Immature natural killer cell (primary cell): ENCODE measurements at places on chromosomes 2 and 18.

DNA sequence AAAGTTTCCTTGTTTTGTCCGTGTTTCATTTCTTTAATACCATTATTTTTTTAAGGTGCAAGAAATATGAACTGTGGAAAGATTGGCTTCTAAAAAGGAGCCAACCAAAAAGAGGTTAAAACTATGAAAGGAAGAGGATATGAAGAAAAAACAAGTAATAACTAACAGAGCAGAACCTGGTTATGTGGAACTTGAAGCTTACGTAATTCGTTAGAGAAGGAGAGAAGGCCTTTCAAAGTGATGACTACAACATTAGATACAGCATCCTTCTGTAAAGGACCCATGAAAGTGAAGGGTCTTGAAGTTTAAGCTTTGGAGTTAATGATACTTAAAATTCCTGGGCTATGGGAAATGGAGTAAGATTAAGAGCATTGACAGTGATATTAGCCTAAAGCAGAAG, 84.5 kb downstream of the ANKRD12 start:
- H3K27ac ChIP-seq: no peak overlapping the region
- no peaks in the 10 kb centered on the region for H3K27me3 ChIP-seq
- H3K4me1 ChIP-seq: peaks cover 3% of the 10 kb centered on the region
- no peak for DNase-seq

GRCh38 chr2:25145803-25146202, 22.6 kb downstream of the POMC start:
- H3K36me3 ChIP-seq: no peaks in the 10 kb centered on the region
- H3K27me3 ChIP-seq: peaks cover 4% of the 10 kb centered on the region
- H3K4me3 ChIP-seq: no peak overlapping the region
- H3K4me1 ChIP-seq: peaks cover 7% of the 10 kb centered on the region

DNA sequence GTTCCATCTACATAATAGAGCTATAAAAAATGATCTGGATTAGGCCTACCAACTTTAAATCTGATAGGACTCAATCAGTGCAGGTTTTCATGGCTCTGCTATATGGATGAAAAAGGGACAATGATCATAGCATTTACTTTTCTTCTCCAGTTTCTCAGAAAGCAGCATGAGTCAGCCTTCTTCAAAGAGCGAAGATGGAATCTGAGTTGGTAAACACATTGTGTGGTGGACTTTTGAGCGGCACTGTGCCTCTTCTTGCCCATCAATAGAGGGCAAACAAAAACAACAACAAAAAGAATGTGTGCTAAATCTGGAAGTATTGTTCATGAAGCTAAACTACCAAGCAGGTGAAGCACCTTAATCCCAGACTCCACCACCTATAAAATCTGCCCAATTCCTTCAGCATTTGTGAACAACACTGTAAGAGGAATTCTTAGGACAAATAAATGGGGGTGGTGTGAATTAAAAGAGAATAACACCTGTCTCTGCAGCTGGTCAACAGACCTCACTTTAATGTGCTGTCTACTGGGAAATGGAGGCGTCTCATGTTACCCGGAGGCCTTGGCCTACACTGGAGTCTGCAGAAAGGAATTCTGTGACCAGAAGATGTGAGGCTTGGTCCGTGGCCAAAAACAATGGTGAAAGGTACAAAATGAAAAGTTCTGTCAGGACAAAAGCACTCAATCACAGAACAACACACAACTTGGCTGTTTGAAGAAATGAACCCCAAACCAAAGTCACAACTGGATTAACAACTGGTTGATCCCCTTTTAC, 609.0 kb downstream of the IRS1 start:
- H3K36me3 ChIP-seq: no peaks in the 10 kb centered on the region
- H3K27me3 ChIP-seq: no peaks in the 10 kb centered on the region
- no peaks in the 10 kb centered on the region for H3K4me1 ChIP-seq

GRCh38 chr18:53508529-53508928, 715.9 kb downstream of the MBD2 start:
- H3K36me3 ChIP-seq: peaks cover 4% of the 10 kb centered on the region
- no peak for DNase-seq
- no peaks in the 10 kb centered on the region for H3K4me1 ChIP-seq
- H3K27me3 ChIP-seq: peaks cover 2% of the 10 kb centered on the region

DNA sequence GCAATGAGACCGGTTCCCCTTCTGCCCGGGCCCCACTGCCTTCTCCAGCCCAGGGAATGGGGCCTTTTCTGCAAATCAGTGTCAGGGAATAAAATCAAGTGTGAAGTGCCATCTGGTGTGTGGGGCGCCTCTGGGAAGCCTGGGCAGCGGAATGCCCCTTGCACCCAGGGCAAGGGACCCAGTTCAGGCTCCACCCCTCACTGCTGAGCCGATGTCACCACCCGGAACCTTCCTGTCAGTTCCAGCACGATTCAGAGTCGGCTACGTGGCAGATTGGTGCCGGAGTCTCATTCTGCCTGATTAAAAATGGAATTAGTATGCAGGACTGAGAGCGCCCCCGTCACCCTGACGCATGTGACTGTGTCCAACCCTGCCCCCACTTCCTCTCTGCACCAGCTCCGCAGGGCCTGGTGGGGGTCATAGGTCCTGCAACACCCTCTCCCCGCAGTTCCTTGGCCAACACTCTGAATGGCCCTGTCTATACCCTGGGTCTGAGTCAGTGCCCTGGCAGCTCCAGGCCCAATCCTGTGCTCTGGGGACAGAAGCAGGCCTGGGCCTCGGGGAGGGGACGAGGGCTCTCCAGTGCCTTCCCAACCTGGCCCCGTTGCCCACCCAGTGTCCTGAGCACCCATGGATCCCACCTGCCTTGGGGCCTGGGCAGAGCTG, 8.2 kb upstream of the ALPI start:
- no peaks in the 10 kb centered on the region for H3K27me3 ChIP-seq
- H3K27ac ChIP-seq: no peak overlapping the region
- H3K4me1 ChIP-seq: no peaks in the 10 kb centered on the region
- H3K36me3 ChIP-seq: no peaks in the 10 kb centered on the region
- H3K4me3 ChIP-seq: no peak overlapping the region
- no peak for DNase-seq

DNA sequence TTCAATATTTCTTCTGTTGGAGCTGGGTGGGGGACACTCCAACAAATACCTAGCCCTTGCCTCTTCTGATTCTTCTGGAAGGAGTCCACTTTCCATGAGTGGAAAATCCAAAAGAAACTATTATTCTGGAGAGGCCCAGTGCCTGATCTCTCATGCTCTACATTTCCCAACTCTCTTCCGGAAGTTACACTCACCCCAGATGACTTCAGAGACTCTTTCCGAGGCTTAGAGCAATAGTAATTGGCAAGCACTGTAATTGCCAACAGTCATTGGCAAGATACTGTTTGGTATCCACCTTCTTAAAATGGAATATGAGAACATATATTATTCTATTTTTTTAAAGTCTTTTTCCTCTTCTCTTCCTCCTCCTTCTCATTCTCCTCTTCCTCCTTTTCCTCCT, 60.5 kb upstream of the CYRIA start:
- H3K4me1 ChIP-seq: no peaks in the 10 kb centered on the region
- no peak overlapping the region for H3K27ac ChIP-seq
- H3K4me3 ChIP-seq: no peak overlapping the region
- no peak for DNase-seq

DNA sequence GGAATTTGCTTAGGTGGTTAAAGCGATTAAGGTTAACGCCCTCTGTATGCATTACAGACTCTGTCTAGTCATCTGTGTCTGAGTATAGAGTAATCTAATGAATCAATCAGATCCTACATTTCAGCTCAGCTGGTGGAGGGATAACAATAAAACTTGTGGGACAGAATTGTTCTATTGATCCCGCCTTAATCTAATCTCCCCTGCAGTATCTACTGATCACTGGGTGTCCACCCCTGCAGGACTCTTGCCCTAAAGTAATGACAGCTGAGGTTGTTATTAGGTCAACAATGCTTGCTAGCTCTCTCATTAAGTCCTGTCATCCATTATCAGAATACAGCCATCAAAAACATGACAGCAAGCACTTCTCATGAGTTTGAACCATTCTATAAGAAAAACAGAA, 462.6 kb upstream of the TMEFF2 start:
- H3K27me3 ChIP-seq: no peaks in the 10 kb centered on the region
- no peak for DNase-seq
- H3K4me1 ChIP-seq: no peaks in the 10 kb centered on the region
- no peak overlapping the region for H3K4me3 ChIP-seq

DNA sequence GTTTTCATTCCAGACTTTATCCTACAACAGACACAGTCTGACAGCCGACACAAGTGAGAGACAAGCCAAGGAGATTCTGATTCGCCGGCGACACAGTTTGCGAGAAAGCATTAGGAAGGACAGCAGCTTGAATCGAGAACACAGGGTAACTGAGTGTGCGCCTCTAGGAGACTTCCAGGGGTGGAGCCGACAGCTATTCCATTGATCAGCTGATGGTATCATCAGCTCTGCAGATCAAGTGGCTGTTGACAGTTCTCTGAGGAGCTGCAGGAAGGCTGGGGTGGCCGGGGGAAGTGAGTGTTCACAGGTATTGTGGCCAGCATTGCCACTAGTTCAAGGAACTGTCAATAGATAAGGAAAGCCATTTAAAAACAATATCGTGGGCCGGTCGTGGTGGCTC, 57.3 kb upstream of the TMEM182 start:
- no peak overlapping the region for H3K27ac ChIP-seq
- H3K4me1 ChIP-seq: no peaks in the 10 kb centered on the region
- DNase-seq: no peak
- no peaks in the 10 kb centered on the region for H3K36me3 ChIP-seq
- peaks cover 2% of the 10 kb centered on the region for H3K27me3 ChIP-seq

DNA sequence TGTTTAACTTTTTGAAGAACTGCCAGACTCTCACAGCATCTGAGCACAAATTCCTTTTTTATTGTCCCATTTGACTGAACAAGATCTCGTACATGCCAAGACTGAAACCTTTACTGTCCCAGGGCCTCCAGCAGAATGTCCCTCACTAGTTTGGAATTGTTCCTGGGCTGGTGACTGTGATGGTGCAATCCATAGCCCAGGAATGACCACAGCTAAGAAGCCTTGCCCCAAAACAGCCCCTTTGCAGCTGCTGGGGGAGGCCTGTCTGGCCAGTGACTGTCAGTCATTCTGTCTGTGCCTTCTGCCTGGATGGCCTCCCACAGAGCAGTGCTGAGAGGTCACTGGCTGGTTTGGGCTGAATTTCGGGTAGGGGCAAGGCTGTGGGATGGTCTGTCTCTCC, 184.5 kb upstream of the MSH6 start:
- H3K4me1 ChIP-seq: no peaks in the 10 kb centered on the region
- DNase-seq: no peak
- no peak overlapping the region for H3K4me3 ChIP-seq
- no peak overlapping the region for H3K27ac ChIP-seq

DNA sequence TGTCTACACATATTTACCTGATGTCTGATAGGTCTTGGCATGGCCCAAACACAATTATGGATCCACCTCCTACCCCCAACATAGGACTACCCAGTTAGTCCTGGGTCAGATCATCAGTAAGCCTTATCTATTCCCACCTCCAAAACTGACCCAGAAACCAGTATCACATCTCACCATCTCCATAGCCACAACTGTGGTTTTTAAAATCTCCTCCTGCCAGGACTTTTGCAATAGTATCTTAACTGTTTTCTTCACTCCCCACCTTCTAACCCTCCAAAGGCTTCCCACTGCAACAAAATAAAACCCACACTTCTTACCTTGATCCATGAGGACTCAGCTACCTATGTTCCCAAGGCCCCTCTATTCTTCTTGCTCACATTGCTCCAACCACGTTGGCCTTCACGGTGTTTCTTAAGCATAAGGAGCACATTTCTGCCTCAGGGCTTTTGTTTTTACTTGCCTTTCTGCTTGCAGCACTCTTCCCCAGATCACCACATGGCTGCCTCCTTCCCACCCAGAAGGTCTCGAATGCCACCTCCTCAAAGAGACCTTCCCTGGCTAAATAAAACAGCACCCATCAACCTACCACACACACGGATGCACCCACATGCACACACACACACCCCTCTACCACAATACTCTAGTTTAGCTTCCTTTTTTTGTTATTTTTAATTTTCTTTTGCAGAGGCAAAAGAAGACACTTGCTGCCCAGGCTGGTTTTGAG, 125.9 kb upstream of the SLC1A4 start:
- no peak for DNase-seq
- no peak overlapping the region for H3K4me3 ChIP-seq
- peaks cover 2% of the 10 kb centered on the region for H3K27me3 ChIP-seq
- H3K4me1 ChIP-seq: peaks cover 5% of the 10 kb centered on the region
- no peaks in the 10 kb centered on the region for H3K36me3 ChIP-seq

DNA sequence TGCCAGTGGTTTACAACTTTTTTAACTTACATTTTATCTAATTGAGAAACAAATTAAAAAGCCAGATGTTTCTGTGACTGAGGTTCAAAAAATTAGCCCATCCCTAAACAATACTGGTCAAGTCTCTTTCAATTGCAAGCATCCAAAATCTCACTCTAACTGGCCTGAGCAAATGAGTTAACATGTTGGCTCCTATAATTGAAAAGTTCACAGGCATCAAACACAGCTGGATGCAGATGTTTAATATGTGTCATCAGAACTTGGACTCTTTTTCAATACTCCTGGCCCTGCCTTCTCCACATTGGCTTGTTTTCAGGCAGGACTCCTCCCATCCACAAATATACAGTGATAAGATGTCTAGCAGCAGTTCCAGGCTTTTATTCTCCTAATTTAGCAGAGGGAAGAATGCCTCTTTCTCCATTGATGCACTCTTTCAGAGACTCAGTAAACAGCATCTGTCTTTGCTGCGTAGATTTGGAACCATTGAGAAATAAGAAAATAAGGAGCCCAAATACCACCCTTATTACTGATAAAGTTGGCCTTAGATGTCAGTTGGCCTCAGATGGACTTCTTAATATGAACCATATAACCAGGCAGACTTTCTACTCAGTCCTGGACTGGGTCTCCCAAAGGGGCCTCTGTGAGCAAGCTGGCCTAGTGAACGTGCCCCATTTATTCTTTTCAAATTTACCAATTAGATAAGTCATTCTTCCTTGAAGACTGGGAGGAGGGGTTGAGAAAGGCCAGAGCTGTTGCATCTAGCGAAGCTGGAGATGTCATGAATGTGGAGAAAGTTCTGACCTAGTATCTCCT, 30.4 kb upstream of the FN1 start:
- no peaks in the 10 kb centered on the region for H3K36me3 ChIP-seq
- no peaks in the 10 kb centered on the region for H3K4me1 ChIP-seq
- no peak for DNase-seq
- H3K4me3 ChIP-seq: no peak overlapping the region
- H3K27me3 ChIP-seq: peaks cover 4% of the 10 kb centered on the region

DNA sequence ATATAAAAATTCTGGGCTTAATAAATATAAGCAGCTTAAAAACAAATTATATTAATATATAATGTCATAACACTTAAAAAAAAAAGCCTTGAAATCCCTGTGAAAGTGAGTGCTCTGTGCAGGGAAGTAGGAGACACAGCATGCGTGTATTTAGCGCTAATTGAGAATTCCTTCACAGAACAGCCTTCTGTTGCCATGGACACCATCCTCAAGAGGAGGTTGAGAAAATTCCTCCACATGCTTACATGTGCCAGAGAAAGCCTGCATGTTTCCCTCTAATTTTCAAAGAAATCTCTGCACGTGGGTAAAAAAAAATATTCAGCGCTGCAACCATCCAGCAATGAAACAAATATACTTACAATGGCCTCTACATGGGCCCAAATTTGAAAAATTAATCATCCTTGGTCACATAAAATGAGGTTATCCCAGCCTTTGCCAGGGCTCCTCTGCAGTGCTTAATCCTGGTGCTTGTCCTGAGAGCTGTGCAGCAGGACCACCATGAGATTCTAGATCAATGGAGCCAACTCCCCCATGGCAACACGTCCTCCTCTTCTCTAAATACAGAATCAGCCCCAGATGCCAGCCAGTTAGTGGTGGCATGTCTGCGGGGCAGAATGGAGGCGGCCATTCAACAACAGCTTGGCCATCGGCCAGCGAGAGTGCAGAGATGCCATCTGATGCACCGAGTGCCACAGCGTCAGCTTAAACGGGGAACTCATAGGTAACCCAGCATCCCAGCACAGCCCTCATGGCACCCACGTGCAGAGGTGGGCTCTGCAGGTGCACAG, 228.0 kb downstream of the MYT1L start:
- no peak overlapping the region for H3K4me3 ChIP-seq
- no peak for DNase-seq
- peaks cover 4% of the 10 kb centered on the region for H3K27me3 ChIP-seq
- H3K36me3 ChIP-seq: no peaks in the 10 kb centered on the region
